Stomach (tissue), 19 donors: ENCODE measurements at places on chromosomes 4 and X. TPM values are rescaled to one million over a fixed set of nuclear protein-coding genes. Genes with fewer than 3 reads are reported as not detected.

The NPFFR2 gene
- total RNA-seq = 0.55 TPM

The TMEM47 gene
- 23.9 TPM for total RNA-seq

The ATP8A1 gene
- 69.4 TPM for total RNA-seq

The GTPBP6 gene
- total RNA-seq = 73.9 TPM

The CCNA2 gene
- total RNA-seq = 6.4 TPM

The SUPT20HL1 gene
- not detected for total RNA-seq
